MG63 (cell line): ENCODE measurements at places on chromosomes 3 and 15. TPM values are rescaled to one million over a fixed set of nuclear protein-coding genes. Genes with fewer than 3 reads are reported as not detected.

TGM4 gene
- 0.43 TPM in 1 of 2 replicates, not detected in the other for total RNA-seq

FRMD5 gene
- 5.4 and 13.8 TPM in 2 replicates for total RNA-seq

CFAP100 gene
- total RNA-seq: not detected in 2 replicates

STAB1 gene
- not detected in 2 replicates for total RNA-seq

ITIH1 gene
- not detected in 2 replicates for total RNA-seq

CCR5 gene
- total RNA-seq: not detected in 2 replicates

DPPA2 gene
- total RNA-seq: not detected in 2 replicates

TM4SF4 gene
- not detected in 2 replicates for total RNA-seq

FAM3D gene
- not detected in 2 replicates for total RNA-seq

DNA sequence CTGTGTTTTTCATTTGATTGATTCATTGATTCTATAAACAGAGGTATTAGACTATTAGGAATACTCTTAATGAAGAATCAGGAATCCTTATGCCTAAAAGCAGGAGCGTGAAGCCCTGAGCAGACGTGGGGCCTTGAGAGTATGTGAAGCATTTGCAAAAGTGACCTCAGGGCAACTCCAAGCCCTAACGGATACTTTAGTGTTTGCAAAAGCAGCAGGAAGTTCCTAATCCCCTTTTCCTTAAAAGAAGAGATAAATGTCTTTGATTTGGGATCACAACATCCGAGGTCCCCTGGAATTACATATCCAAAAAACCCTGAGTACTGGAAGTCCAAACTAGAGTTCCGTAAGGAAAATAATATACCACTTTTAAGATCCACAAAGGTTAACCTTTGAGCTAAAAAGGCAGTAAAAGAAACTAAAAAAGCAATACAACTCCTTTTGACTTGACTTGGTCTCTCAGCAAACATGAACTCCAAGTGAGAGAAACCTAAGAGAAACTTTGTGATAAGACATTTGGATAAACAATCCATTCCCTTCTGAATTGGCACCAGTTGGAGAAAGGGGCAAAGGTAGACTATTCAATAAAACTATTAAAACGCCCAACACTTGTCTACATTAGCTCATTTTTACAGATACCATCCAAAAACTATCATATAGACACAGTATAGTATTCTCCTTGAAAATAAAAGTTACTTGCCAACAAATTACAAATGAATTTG is 27.4 kb downstream of the PRTG start:
- DNase-seq: no peak

GRCh38 chr15:64460724-64461720 is 644 bp downstream of the ZNF609 start:
- DNase-seq: peak; percentile 41

DNA sequence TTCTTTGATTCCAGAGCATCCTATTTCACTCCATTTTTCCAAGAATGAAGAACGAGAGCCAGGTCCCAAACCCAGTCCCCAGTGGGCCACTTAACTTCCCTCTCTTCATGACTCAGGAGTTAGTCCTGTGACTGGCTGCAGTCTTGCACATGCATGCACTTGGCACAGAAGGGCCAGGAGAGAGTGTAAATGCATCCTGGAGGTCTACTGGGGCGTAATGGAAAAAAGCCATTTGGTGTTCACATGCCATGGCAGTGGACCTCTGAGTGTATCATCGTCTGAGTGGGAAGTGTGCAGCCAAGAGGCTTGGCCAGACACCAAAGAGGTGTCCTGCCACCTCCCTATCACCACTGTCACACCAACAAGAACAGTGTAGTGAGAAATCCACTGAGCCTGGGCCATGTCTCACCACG is 15.1 kb upstream of the RFTN1 start:
- no peak for DNase-seq

DNA sequence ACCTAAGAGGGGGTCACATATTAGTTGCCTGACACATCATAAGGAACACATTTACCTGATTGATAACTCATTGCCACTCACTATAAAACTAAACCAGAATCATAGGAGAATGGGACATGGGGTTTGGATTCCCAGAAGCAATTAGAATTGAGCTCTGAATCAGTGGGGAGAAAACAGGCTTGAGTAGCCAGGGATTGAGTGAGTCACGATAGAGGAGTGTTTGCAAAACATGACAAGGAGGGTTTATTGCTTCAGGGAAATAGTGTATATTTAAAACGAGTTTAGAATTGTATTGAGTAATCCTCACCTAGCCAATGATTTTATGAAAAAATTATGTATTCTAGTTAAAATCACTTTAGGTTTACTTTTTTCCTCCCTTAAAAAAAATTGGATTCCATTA is 101.1 kb upstream of the THRB start:
- DNase-seq: peak; percentile 3

DNA sequence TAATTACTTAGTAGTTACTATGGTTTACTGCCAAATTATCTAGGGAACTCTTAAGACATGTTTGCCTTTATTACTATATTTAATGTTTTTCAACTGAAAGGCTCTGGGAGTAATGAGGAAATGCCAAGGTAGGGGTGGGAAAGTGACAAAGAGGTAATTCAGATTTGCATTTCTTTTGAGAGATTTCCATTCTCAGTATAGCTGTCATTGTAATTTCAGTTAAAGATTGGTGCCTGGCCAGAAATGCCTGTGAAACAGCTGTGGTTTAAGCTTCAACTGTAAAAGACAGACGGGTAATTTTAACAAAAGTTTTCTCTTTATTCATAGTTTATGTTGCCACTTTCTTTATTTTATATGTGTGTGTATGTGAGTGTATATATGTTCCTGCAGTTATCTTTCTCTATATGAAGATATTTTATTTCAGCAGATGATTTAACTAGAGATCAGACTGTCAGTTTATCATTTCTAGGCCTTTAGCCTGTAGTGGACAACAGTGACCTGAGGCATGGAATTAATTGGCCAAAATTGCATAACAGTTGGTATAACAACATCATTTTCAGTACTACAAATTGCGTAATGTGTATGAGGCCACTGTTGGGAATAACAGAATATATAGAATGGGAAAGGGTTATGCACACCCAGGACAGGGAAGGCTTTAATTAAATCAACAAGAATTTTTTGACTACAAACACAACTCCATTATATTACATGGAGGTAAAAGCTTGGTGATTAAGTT is 119.0 kb downstream of the BBX start:
- DNase-seq: no peak

- DNase-seq: no peak
Observed at GRCh38 chr3:19476281-19476680, 328.0 kb downstream of the KCNH8 start.

DNA sequence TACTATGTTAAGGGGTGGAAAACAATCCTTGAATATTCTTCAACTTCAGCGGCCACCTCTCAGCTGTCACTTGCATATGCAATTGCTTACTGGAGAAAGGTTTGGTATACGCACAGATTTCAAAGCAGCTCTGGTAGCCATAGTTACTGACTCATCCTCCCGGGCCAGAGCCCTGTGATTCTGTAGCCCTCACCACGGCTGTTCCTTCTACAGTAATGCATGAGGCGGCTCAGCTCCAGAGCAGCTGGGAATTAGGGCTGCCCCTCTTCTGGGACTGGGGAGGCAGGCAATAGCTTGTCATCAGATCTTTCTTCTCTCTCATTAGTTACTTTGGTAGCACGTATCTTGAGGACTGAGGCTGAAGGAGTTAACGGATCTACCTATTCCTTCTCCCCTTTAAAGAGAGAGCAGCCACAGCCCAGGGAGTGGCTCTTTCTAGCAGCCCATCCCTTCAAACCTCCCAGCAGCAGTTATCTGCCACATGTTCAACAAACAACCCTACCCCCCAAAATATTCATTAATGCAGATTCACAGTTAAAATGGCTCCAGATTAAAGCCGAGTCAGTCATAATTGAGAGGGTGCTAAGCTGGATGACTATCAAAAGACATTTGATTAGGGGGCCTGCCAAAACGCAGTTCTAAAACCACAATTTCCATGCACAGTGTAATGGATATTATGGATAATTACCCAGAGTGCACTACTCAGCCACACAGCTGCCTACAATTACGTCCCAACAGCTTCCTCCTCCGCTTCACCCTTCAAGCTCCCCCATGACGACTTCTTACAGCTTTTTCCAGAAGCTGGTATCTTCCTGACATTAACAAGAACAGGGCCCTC is 54.7 kb downstream of the ETV5 start:
- DNase-seq: no peak

- no peak for DNase-seq
Observed at GRCh38 chr3:10434144-10434937, 71.0 kb downstream of the ATP2B2 start.

GRCh38 chr3:116440196-116440595 is 5.1 kb downstream of the LSAMP start:
- peak; percentile 40 for DNase-seq

DNA sequence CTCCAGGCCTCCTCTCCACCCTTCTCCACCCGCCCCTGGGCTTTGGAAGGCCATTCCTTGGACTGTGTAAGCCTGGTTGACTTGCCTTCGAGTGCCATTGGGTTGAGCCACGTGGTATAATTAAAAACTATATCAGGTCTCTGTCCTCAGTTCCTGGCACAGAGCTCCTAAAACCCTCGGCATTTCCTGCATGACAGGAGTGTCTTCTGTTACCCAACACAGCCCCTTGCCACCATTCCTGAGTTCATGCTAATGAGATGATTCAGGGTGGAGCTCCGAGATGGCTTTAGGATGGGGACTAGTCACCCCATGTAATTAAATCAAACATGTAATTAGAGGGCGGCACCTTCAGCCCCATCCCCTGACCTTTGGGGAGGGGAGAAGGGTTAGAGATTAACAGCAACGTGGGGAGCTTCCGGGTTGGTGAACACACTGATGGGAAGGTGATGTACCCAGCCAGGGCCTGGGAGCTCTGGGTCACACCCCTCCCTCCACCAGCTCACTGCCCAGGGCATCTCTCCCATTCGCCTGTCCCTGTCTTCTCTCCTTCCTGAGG is 256.4 kb downstream of the FAM43A start:
- DNase-seq: no peak

GRCh38 chr15:75307778-75308390 is 25.2 kb downstream of the GOLGA6D start:
- peak; percentile 37 for DNase-seq

- DNase-seq: no peak
Observed at GRCh38 chr3:143810953-143811265, 37.4 kb downstream of the SLC9A9 start.

- DNase-seq: no peak
Observed at GRCh38 chr3:134929976-134930375, 134.9 kb downstream of the EPHB1 start.

GRCh38 chr3:152149832-152150231 is 118.9 kb upstream of the MBNL1 start:
- no peak for DNase-seq

- no peak for DNase-seq
Observed at GRCh38 chr15:73826711-73827251, 46.6 kb upstream of the TBC1D21 start.

DNA sequence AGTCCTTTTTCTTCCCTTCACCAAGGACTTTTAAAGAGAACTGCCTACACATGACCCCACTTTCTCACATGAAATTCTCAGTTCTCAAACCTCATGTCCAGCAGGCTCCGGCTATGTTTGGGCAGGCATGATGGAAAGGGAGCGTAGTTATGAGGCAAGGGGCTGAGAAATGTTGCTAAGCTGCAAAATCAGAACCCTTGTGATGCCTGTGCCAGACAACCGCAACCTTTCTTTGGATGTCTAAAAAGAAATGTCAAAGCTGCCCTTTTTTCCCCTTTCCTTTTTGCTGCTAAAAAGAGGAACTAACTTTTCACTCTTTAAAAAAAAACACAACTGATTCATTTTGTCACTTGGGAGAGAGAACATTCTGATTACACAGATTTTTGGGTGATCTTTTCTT is 19.2 kb downstream of the GNB4 start:
- no peak for DNase-seq

DNA sequence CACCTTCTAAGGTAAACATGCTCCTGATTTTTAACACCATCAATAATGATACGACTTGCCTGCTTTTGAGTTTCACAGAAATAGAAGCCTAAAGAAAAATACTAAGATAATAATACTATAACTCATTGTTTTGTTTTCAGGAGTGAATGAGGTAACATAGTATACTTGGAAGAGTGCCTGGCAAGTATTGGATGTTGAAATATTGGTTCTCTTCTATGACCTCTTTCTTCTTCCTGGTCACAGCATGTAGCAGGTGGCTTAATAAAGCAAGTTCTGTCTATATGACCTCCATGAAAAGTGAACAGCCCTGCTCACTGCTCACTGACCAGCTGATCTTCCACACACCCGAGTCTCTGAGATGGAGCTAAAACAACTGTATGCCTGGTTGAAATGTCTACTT is 312.3 kb upstream of the ONECUT1 start:
- no peak for DNase-seq

- no peak for DNase-seq
Observed at GRCh38 chr3:105022813-105023212, 343.9 kb upstream of the ALCAM start.

- DNase-seq: no peak
Observed at GRCh38 chr15:89756897-89757296, 5.8 kb upstream of the MESP1 start.

GRCh38 chr15:66269326-66270090 is 16.0 kb upstream of the MEGF11 start:
- peak; percentile 73 for DNase-seq

GRCh38 chr15:62606376-62607113 is 436.0 kb upstream of the TPM1 start:
- DNase-seq: peak; percentile 91

DNA sequence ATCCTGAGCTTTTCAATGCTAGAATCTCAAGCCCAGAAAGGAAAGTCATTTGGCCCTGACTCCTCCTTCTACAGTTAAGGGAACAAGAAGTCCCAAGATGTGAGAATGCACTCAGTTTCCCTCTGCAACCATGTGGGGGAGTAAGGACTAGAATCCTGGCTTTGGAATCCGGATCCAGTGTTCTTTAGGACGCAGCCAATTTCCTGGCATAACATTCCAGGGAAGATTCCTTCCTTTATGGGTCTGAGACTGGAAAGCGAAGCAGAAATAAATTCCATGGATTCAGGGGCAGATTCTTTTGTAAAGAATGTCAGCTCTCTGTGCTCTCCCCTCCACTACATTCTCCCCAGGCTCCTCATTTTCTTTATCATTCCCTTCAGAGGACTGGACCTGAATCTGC is 151.8 kb upstream of the SOX14 start:
- DNase-seq: no peak

DNA sequence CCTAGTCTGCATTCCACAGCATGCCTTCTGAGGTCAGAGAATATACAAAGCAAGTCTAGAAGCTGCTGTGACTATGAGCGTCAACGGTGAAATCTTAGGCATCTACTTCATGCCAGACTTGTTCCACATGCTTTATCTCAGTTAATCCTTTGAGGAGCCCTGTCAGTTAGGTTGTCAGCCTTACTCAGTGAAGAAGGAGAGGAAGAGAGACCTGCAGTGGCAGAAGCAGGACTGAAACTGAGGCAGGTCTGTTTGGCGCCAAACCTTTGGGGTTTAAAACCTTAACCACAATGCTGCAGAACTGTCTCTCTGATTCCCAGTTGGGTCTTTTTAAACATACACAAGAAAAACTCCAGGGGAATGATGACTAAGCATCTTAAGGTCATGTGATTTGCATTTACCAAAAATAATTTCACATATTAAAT is 139.0 kb upstream of the LIPC start:
- no peak for DNase-seq

GRCh38 chr3:63090656-63091055 is 187.5 kb upstream of the SYNPR start:
- no peak for DNase-seq
